Amygdala (tissue), 56 donors: ENCODE measurements at places on chromosomes 1 and 21.

GRCh38 chr1:19346026-19346425 is 33.9 kb downstream of the SLC66A1 start:
- DNase-seq = no peak

- DNase-seq = no peak
Measured at GRCh38 chr21:30146558-30147282, 19.9 kb downstream of the CLDN17 start.

GRCh38 chr1:91751275-91751674 is 134.7 kb downstream of the TGFBR3 start:
- DNase-seq = no peak

DNA sequence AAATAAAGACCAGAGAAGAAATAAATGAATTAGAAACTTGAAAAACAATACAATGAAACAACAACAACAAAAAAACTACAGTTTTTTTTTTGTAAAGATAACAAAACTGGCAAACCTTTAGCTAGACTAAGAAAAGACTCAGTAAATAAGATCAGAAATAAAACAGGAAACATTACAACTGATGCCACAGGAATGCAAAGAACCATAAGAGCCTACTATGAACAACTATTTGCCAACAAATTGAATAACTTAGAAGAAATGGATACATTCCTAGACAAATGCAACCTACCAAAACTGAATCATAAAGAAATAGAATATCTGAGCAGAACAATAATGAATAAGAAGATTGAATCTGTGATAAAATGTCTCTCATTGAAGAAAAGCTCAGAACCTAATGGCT is 742.0 kb downstream of the ADGRL2 start:
- no peak for DNase-seq

DNA sequence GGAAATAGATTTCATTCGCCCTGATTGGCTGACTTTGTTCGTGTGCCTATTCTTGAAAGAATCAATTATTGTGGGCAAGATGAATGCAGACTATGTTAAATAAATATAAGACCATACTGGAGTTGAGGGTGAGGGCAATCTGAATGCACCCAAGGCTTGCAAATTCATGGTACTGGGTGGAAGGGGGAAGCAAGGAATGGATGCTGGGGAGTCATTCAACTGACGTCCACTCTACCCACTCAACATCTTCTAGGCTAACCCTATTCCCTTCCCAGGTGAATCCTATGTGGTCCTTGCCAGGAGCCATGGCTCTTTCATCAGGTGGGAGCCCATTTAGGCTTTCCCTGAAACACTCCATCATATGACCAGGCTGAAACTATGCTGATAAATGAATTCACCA is 5.7 kb upstream of the CYP4B1 start:
- no peak for DNase-seq

DNA sequence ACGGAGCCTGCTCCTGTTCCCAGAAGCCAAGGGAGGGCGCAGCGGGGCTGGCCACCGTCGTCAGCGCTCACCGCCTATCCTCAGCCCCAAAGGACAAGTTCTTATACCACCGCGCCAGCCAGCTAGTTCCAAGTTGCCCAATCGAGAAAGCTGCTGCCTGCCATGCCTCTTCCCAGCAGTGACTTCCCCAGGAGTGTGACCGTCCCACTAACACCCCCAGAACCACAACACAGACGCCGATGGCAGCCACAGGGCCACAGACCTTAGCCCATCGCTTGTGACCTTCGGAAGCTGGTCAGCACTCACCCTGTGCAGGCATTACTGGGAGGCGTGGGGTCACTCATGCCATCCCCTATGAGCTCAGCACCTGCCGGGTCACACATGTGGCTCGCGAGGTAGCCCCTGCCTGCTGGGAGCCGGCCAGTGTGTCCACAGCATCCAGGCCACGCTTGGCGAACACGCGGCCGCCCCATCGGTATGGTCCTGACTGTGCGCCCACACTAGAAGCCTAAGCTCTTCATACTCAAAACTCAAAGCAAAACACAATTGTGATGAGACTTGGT is 20.1 kb downstream of the NADK start:
- no peak for DNase-seq

- no peak for DNase-seq
Measured at GRCh38 chr1:63618011-63618410, 24.8 kb downstream of the PGM1 start.

GRCh38 chr1:15681349-15682292 is 2.5 kb upstream of the PLEKHM2 start:
- DNase-seq = no peak

DNA sequence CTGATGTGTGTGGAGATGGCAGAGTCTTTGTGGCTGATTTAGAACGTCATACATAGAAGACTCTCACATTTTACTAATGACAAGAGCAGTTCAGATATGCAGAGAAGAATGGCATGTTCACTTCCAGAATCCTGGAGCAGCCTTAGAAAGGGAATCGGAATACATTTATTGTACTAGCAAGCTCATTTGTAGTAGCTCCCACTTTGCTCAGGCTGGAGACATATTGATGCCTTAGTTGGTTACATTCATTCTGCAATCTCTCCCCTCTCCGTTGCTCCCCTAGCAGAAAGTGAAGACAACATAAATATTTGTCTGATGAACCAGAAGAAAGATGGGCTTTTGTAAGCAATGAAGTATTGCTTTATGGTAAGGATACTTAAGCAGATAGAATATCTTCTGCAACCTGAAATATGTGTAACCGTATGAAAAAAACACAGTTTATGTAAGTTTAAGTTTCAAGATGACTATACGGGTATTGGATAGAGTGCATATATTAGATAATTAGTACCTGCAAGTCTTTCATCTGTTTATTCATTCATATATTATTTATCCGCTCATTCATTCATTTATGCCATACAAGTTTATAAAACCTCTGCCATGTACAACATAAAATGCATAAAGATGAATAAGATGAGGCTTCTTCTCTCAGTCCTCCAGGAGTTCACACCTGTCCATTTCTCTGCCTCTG is 135.7 kb downstream of the CNIH3 start:
- DNase-seq = no peak

DNA sequence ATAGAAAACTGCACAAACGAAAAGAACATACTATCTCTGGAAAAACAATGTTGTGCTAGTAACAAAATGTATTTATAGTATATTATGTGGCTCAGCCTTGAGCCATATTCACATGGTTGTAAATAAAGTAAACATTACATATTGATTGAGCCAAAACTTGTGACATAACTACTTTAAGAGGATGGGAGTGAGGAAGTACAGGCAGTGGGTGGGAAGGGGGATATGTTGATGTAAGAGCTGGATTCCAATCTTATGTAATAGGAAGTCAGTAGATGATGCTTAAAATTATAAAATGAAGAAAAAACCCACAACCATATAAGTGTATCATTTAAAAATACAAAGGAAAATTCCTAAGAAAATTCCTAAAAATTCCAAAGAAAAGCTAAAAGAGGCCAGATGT is 42.7 kb downstream of the RHOU start:
- DNase-seq = no peak

DNA sequence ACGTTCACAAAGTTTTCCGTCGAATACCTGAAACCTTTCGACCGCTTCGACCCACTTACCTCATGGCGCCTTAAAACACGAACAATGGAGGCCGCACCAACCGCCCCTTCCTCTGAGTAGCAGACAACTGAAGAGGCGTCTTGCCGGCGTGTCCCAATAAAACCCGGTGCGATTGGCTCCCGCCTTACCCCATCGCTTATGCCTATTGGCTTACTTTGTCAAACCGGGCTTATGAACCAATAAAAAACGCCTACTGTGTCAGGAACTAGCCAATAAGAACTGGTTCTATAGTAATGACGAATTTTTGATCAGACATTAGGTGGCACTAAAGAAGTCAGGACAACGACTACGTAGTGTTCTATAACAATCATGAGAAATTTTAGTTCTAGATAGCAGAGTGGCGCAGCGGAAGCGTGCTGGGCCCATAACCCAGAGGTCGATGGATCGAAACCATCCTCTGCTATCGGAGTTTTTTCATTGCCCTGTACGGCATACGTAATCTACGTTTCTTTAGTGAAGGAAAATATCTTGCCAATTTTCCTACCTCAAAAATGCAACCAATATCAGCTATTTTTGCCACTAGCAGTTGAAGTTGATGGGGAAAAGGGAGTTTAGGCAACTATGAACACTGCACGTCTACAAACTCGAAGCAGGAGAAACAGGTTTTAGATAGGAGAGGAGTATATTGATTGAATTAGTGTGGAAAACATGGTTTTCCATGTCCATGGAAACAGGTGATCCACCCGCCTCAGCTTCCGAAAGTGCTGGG is at the start of gene ILF2:
Gene ILF2 (minus strand): TSS at position 135 of the 769 bp plus-strand sequence. CDS start 71 bp downstream, at position 64.
- peak; percentile 93 for DNase-seq

- no peak for DNase-seq
Measured at GRCh38 chr1:237119091-237119490, 77.1 kb downstream of the RYR2 start.

GRCh38 chr1:231695439-231696255 is 69.1 kb downstream of the DISC1 start:
- no peak for DNase-seq

DNA sequence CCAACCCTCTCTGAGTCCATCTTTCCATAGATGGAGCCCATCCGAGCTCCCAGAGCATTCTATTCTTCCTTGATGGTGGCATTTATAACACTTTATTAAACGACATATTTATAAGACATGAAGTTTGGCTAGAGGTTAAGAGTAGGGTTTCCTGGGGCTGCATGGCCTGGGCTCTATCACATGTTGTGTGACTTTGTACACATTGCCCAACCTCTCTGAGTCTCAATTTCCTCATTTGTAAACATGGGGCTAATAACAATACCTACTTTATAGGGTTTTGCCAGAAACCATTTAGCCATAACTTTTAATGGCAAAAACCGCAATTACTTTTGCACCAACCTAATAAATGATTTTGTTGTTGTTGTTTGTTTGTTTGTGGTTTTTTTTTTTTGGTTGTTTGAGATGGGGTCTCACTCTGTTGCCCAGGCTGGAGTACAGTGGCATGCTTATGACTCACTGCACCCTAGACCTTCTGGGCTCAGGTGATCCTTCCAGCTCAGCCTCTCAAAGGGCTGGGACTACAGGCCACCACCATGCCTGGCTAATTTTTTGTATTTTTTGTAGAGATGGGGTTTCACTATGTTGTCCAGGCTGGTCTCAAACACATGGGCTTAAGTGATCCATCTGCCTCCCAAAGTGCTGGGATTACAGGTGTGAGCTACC is 13.9 kb upstream of the ASAP3 start:
- no peak for DNase-seq

DNA sequence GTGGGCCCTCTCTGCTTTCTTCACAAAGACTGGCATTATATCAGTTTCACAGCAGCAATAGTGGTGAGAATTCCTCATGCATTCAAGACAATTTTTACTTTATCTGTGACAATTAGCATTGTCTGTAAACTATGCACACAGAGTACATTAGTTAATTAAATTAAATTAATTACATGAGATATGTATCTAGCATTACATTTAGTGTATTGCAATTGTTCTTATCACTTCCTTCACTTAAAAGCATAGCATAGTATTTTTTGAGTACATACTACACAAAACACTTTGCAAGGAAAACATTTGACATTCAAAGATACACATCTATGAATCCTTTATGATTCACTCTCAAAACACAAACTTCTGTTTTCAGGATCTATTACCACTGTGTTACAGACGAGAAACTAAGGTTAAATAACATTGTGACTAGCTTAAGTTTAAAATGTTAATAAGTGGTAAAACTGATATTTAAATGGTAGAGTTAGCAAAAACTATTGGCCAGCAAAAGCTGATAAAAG is 1542.6 kb downstream of the PLA2G4A start:
- no peak for DNase-seq

DNA sequence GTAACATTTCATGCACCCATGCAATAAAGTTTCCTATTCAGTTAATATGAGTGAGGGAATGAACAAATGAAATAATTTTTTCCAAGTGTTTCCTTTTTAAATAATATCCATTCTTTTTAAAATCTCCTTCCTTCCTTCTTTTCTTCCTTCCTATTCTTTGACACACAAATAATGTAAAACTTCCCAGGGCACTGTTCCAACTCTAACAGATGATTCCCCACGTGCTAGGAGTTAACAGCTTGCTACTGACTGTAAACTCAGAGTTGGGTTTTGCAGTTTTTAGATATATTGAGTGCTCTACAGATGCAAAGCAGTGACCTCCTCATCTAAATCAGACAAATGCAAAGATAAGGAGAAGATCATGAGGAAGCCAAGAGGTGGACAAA is 54.0 kb upstream of the POU2F1 start:
- no peak for DNase-seq

DNA sequence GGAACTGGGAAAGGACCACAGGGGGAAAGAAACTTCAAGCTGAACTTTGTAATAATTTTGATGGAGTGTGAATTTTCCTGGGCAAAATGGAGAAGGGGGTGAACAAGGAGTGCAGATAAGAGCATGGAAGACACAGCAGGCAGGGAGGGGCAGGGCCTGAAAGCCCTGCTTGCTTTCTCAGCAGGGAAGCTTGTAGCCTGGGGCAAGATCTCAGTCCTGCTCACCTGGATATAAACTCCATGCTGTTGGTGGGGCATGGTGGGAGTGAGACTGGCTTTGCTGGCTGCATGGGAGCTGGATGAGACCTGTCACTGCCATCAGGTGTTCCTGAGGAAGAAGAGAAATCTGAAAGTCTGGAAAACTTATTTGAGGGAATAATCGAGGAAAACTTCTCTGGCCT is 58.7 kb upstream of the RC3H1 start:
- DNase-seq = no peak

DNA sequence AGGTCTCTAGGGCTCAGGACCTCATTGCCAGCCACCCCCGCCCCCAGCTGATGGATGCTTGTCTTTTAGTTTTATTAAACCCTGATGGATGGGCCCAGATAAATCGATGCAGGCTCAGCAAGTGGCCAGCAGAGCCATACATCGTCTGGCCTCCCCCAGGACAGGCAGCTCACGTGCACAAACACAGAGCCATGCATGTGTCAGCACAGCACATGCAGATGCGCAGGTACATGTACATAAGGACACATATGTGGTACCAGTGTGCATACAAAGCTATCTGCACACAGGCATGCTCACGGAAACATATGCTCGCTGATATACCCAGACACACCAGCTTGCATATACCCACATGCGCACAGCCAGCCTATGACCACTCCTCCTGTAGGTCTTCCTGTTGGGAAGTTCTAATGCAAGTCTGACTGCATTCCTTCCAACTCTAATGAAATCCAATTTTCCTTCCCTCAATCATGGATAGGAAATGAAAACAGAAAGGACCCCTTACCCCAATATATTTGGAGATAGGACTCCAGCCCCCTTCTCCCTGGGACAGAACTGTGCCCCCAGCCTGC is 897 bp downstream of the COL16A1 start:
- DNase-seq = no peak

DNA sequence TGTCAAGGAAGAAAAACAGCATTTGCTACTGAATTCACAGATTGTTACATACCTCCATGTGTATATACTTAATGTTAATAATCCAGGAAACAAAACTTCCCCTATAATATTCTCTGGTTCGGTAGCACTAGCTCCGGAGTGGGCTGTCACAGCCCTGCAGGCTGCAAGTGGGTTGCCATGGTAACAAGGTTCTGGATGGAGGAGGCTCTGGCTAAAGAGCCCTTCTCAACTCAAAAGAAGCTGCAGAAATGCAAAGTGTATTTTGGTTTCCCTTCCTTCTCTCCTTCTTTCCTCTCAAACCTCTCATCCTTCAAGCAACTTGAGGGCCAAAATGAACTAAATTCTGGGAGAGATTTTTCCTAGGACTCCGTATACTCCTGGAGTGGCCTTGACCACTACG is 45.2 kb downstream of the ASTN1 start:
- DNase-seq = no peak

GRCh38 chr1:205211839-205212536 is 486 bp upstream of the DSTYK start:
- DNase-seq = no peak
